NCI-H1436 (cell line): ENCODE measurements at places on chromosomes 4 and X.

DNA sequence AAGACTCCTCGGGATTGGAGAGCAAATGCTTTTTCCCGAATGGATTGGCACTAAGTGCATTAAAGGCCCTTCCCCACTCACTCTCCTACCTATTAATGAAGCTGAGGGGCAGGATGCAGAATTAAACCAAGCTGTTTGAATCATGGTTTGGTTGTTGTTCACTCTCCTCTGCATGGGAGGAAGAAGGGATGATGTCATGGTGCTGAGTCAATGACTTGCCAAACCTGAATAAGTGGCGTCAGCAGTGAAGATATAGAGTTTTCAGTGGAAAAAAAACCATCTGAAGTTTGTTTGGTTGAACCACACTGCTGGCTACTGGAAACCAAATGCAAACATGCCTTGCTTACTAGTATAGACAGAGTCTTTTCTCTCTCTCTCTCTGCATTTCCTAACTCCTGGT, 19.8 kb upstream of the ZXDA start:
- DNase-seq = no peak

DNA sequence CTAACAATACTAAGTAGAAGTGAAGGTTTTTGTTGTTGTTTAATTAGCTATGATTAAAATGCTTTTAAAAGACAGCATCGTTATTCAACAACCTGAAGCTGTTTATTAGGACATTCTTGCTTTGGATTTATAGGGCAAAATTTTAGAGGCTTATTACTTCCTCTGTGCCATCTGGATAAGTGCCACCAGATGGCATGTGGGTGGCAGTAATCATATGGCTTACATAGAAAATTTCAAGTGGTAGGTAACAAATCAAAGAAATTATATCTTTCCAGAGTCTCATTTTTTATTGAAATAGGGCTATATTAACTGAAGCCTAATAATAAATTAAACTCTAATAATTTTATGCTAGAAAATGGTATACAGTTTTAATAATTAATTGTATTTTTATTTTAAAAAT, 83.3 kb upstream of the HTR2C start:
- no peak for DNase-seq

DNA sequence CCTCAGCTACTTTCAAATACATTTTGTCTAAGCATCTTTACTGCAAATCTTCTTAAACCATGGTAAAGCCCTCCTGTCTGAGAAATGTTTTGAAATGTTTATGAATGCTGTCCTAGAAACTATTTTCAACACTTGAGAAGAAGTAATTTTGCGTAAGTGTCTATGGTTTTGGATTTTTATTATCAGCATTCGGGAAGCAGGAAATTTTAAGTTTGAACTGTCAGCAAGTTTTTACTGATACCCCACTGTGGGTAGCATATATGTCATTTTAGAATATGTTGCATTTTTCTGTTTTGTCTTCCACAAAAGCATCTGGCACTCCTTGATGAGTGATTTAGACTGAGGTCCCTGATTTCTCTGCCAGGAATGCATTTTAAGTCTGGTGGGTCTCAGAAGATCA, 302.4 kb upstream of the GIMD1 start:
- DNase-seq = no peak

DNA sequence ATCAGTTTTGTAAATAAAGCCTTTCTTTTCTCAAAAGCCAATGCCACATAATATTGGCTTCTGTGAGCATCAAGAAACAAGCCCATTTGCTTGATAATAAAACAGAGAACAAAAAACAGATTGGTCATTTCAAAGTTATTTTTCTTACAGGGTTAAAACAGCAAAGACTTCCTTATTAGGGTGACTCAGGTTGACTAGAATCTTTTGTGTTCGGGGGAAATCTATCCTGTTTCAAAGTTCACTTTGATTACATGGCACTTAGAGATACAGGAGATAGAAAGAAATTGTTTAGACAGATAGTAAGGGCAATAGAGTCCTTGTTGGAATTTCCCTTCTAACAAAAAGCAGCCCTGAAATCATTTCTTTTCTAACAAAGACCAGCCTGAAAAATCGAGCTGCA, 170.0 kb upstream of the GLRA2 start:
- no peak for DNase-seq

DNA sequence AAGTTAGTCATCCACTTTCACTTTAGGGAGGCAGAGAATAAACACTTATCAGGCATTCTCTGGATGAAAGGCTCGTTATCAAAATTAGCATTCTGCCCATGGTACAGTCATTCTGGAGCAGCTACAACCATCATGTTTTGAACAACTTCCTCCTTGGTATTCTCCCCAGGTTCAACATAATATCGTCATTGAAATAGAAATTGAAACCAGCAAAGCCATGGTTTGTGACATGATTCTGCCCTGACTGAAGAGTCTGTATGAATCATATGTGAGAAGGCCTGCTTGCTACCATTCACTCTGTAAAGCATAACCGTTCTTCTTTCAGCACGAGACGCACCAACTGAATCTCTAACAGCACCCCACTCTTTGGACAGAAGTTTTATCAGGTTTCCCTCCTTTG, 127.5 kb upstream of the RADX start:
- DNase-seq = peak; percentile 18

DNA sequence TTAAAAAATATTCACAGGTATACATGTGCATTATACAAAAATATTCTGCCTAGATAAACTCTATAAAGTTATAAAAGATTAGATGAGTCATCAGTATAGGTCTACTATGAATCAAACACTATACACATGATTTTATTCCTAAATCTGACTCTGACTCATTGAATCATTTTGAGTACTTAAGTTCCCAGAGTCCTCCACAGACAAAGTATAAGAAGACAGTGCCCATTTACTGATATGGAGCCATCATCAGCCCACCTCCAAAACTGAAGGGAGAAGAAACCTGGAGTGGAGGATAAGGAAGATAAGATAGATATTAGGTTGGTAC, 28.7 kb upstream of the ANTXR2 start:
- DNase-seq = no peak

DNA sequence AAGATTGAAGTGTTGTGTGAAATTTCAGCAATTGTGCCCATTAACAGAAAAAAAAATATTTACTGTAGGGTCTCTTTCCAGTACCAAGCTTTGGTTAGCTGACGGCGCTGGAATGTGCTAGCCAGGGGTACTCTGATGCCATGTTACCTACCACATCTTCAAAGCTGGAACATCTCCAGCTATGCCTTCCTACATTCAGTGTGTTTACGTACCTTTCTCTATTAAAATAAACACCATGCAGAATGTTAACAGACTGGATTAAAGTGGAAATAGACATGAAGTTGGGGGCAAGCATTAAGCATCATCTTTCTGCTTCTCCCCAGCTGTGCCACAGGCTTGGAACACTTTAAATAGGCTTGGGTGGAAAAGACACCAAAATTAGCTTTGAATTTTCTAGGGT, 65.9 kb downstream of the USP38 start:
- no peak for DNase-seq
